Smooth muscle cell of the brain vasculature (primary cell): ENCODE measurements at places on chromosomes 1 and 21.

DNA sequence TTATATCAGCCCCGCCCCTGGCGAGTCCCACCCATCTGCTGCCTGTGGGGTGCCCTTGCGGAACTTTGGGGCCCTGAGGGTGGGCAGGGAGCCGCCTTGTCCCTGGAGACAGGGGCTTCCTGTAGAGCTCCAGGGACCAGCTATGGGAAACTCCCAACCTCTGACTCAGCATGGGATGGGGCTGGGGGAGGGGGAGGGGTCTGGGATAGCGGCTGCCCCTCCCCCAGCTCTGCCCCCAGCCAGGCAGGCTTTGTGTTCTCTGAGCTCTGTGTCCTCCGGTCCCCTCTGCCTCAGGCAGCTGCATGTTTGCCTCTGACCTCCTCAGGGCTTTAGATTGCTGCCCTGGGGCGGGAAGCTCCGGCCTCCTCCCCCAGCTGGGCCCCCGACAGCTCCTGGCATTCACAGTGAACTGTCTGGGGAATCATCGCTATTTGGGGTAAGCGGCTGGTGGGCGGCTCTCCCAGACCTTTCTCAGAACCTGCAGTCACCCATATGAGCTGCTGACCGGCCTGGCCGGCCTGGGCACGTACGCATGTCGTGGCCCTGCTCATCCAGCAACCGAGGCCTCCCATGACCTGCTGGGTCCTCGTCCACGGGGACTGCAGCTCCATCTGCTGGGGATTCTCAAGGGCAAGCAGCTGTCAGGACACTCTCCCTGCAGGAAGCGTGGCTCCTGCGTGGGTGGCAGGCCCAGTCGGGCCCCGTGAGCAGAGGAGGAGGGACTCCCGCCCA, 17.1 kb downstream of the ARHGEF16 start:
- DNase-seq = peak; percentile 81

DNA sequence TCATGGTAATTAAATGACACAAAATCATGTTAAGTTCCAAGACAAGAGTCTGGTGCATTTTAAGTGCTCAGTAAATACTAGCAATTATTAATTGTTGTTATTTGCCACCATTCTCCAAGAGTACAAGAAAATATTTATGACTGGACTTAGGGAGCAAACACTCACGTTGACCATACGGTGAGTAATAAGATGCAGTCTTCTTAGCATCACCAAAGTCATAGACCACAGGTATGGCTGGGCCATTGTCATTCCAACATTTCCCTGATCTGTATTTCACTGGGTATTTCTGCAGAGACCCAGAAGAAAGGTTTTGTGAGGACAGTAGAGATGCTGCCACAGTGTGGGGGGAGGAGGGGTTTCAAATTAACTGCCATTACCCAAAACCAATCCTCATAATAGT, 4.7 kb downstream of the ITLN2 start:
- no peak for DNase-seq

DNA sequence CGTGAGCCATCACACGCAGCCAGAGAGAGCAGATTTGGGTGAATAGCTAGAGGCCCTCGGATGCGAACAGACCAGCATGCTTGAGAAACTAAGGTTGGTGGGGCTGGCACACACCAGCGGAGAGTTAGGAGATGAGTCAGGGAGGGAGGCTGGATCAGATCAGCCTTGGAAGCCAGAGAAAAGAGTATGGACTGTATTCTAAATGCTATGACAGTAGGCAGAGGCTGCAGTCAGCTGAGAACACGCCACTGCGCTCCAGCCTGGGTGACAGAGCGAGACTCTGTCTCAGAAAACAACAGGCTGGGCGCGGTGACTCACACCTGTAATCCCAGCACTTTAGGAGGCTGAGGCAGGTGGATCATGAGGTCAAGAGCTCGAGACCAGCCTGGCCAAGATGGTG, 4.0 kb upstream of the PLEKHM2 start:
- no peak for DNase-seq

- no peak for DNase-seq
Measured at GRCh38 chr1:100038660-100039287, 69.0 kb downstream of the SLC35A3 start.

DNA sequence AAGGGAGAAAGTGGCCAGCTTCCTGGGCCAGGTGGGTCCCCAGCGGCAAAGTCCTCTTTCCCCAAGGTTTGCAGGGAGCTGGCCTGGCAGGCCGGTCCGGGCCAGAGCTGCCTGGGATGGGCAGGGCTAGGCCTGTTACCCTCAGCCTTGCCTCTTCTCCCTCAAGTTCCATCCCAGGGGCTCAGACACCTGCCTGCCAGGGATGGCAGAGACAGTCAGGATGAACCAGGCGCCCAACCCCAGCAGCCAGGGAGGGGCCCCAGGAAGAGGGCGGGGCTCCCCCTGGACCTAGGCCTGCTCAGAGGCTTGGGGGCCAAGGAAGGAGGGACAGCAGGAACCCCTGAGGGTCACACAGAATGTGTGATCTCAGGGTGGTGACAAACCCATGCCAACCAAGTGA, 120.6 kb downstream of the CASZ1 start:
- DNase-seq = no peak

GRCh38 chr21:15732290-15732995, 2.7 kb downstream of the USP25 start:
- DNase-seq = no peak

GRCh38 chr1:244329591-244330317, 122.0 kb downstream of the ADSS2 start:
- DNase-seq = no peak

DNA sequence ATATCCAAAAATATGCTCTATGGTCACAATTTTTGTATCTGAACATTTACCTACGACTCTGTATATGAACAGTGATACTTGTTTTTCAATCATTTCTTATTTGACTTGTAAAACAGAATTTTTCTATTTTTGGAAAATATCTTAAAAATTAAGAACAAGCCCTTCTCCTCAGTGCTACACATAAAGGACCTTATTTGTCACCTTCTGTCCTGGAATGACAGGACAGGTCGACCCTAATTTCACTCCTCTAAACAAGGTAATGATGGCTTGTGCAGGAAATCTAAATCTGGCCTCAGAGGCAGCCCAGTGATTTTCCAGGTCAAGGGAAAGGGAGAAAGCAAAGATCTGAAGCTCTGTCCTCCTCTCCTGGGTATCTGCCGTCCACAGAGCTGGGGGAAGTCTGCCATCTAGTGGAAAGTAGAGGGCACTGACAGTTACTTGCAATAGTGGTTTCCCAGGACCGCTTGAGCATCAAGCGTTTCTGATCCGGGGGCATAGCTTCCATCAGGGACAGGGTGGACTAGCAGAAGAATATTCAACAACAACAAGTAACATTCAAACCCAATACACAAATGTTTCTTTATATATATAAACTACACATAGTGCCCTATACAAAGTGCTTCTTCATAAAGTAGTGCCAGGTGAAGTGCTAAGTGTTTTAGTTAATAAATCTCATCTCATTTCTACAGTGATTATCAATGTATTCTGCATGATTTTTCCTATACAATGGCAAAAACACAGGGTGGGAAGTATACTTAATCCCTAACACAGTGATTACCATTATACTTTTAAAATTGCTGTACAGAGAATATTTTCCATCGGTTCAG, 74.6 kb downstream of the SLC25A24 start:
- peak; percentile 60 for DNase-seq
